ENCODE measurements at places on chromosomes 12 and 14.

GRCh38 chr12:131017477-131017991, 63.8 kb downstream of the ADGRD1 start:
- DNase-seq, result no peak

DNA sequence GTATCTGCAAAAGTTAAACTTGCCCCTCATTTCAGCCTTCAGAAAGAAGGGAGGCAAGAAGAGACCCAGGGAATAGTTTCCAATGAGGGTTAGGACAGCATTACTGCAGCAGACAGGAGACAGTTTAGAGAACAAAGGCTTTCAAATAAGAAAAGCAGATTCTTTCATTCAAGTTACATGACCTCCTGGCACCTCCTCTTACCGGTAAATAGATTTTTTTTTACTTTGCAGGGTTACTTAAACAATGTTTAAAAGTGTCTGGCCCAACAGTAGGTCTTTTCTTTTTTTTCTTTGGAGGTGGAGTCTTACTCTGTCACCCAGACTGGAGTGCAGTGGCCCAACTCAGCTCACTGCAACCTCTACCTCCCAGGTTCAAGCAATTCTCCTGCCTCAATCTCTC, 47.1 kb downstream of the SINHCAF start:
- DNase-seq, result no peak

- DNase-seq, result no peak
These were observed 125.0 kb upstream of the DHRS4 start for GRCh38 chr14:23828616-23829015.

DNA sequence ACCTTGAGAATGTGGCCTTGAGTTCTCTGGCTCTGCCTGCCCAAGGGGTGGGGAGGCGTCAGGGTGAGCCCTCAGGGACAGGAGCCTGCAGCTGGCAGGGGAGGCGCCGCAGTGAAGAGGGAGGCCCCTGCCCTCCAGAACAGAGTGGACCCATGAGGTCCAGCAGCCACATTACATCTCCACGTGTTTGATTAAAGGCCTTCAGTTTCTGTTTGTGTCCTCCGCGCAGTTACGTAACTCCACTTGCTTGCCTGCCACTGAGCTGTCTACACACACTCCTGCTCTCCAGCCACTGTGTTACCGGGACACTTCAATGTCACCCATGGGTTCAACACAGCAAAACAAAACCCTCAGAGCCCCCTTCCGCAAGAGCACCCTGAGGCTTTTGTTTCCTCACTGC, 70.4 kb downstream of the CHGA start:
- no peak for DNase-seq

GRCh38 chr12:112308652-112309051, 73.6 kb downstream of the HECTD4 start:
- DNase-seq, result no peak

DNA sequence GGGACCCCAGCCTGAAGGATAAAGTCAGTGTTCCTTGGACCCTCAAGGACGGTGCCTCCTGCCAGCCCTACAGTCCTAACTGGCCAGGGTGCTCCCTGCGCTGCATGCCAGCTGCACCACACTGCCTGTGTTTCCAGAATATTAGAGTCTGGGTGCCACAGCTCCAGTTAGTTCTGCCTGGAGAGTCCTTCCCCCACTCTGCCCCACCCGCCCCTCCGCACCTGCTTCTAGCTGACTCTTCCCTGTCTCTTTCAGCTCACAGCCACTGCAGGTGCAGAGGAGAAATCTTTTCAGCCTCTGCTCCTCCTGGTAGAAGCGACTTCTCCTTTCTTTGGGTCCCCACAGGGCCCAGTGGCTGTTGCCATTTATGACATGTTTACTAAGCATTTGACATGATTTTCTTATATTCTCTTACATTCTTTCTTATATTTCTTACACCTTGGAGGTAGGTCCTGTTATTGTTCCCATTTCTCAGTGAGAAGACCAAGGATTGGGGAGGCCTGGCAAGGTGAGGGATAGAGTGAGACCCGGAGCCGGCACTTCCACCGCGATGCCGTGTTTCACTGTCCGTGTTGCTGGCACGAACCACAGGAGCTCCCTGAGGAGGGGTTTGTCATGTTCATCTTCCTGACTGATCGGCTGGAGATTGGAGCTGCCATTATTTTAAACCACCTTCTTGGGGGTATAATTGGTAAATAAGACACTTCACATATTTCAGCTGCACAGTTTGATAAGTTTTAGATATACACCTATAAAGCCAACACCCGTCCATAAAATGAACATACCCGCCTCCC, 29.4 kb downstream of the SYNE3 start:
- no peak for DNase-seq

DNA sequence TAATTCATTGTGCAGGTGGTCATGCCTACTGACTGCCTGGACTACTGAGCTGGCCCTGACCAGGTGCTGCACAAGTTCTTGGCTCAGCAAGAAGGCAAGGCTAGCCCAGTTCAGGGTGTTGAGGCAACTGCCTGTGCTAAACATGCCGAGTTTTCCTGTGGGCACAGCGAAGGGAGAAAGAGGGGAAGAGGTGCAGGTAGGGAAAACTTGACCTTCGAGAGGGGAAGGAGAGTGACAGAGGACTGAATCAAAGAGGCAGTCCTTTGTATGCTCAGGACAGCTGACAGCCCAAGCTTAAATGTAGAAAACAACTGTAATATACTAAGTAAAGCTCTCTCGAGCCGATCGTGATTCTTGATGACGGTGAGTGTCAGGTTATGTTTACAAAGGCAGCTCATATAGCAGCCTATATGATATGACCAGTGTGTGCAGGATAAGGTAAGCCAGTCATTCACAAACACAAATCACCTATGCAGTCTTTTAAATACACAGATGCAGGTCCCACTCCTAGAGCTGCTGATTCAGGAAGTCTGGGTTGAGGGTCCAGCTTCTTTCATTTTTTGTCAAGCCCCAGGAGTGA, 2.6 kb downstream of the IRAK3 start:
- no peak for DNase-seq

DNA sequence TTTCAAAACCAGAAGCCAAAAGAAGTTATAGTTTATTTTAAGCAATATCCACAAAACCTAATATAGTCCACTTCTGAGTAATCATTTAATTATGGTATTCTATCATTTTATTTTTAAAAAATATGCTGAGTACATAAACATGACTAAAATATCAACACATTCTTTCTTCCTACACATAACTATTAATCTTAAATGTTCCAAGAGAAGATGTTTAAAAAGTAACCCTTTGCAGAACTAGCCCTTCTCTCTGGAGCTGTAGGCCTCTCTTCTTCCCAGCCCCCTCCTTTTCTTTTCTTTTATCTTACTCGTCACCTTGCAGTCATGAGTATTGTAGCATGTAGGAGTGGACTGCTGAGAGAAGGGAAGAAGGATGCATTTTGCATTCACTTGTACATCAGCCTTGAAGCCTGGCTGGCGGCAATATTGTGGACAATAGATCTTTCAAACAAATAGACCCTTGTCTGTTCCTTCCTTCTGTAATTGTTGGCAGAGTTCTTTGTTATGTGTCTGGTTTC, 941.9 kb downstream of the NRXN3 start:
- no peak for DNase-seq

GRCh38 chr14:91284791-91285548, 40.5 kb upstream of the GPR68 start:
- no peak for DNase-seq

- DNase-seq, result no peak
These were observed 23.2 kb upstream of the PSMA6 start for GRCh38 chr14:35268946-35269345.

DNA sequence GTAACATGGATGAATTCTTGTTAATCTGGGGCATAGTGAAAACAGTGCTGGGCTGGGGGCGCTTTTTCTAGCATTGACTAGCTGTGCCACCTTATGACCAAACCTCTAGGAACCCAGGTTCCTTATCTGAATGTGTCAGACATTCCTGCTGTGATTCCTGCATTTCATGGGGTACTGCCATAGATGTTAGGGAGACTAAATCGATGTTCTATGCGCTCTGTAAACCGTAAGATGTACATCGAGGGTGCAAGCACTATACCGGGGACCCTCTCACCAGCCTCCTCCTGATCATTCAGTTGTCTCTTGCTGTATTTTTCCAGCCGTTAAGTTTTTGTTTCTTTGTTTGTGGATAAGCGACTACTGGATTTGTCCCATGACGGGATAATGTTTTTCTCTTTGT, 170.9 kb upstream of the PARP11 start:
- DNase-seq, result no peak

DNA sequence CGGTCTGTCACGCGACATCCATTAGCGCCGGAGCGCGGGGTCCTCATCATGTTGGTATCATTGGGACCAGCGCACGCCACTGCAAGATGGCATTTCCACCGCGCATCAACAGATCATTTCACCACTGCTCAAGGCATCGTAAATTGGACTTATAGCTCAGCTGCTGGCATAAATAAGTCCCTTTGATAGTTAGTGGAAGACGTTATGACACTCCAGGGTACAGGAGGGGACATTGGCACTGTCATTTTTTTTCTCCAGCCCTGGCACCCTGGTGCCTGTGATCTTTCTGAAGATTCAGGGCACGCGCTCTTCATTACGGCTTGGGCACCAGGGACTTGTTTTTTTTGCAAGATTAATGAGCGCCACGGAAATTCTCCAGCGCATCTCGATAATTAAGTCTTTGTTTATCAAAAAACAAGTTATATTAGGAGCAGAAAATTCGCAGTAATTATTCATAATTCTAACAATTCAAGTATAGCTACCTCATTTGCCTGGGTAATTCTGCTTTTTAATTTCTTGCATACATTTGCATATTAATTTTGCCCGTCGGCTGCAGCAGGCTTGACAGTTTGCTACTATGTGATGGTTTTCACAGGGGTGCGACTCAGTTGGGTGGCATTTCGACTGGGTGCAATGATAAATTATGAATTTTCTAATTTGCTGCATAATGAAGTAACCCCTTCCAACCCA, 167.7 kb downstream of the VRK1 start:
- DNase-seq, result no peak

DNA sequence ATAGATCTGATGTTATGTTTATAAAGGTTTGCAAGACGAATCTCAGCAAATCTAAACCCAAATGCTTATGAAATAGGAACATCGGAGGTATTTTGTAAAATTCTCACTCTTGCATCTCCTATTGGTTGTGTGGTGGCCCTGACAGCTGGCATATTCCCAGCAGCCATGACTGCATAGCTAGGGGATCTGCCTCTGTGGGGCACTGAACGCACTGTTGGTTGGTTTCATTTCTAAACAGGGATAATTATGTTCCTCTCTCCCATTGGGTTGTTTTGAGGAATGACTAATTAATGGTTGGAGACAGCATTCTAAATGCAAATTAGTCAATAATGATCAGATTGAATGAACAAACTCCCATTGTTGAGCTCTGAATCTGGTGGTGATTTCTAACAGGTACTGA, 2.7 kb upstream of the BEST3 start:
- DNase-seq, result no peak

DNA sequence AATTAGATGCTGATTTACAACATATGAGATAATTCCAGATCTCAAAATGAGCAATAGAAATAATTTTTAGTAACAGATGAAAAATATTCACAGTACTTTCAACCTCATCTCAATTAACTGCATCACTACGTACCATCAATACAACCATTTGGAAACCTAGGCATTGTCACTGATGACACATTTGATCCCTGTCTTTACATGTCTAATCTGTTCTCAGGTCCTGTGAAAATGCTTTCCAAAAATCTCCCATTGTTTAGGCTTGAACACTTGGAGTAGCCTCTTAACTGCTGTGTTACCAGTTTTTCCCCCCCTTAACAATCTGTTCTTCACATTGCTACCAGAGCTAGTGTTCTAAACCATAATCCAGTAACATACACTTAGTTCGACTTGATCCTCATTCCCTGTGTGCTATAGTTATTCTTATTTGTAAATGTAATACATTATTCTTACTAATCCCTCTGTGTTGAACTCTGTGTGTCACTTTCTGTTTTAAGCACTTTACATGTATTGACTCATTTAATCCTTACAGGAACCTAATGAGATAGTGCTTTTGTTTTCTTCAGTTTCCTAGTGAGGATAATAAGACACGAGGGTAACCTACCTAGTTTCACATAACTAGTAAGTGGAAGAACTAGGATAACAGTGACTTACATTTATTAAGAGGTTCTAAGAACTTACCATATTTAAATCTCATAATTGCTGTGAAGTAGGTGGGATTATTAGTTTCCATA, 41.7 kb downstream of the LARP4 start:
- no peak for DNase-seq

- DNase-seq, result no peak
These were observed 60.4 kb downstream of the B4GALNT3 start for GRCh38 chr12:520119-520518.

DNA sequence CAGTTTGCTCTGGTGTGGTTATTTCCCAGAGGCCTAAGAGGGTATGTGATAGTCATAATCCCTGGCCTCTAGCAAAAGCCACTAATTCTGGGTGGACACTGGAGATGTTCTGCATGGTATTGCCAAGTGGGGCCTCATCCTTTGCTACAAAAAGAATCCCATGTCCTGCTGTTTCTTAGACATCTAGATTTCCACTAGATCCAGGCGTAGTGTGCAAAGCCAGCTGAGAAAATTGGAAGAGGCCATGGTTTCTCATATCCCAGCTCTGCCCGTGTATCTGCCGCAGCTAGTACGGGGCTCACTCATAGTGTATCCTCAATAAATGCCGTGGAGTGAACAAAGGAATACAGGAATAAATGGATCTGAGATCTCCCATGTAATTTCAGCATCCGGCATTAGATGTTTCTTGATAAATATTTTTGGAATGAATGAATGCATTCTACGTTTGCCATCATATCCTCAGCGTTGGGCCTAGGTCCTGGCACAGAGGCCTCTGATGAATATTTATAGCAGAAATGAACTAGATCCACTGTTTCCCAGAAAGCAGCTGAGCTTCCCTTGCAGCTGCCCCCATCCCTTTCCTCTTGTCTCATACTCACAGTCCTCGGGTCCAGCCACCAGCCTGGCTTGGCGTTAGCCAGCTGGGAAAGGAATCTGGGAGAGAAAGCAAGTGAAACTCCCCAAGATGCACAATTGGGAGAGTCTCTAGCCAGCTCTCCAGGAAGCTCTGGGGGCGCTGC, 76.3 kb upstream of the NOS1 start:
- DNase-seq, result no peak

DNA sequence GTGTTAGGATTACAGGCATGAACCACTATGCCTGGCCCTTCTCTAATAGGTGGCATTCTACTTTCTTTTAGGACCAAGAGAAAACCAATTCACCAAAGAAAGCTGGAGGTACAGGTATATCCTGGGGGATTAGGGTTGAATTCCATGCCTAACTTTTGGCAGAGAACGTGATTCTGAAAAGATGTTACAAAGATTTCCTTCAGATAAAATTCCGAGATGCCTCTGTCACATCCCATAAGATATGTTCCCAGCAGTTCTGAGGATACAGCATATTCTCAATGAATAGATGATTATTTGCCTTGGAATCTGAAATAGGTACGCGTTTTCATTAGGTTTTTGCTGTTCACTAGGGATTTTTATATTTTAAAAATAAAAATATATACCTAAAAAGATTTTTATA, 111.9 kb upstream of the KRAS start:
- DNase-seq, result no peak

DNA sequence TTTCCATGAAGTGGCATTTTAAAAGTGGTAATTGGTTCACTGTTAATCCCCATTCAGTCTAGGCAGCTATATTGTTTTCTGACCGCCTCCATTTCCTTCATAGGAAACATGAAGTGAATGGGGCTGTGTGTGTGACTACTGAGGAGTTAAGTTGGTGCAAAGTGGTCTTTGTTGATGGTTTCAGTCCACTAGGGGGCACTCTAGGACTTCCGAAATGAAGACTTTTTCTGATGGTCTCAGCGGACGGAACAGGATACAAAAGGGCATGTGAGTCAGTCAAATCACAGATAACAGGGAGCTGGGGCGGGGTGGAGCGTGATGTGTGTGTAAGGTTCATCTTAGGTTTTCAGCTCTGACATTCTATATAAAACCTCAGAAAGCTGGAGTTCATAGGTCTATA, 240.1 kb upstream of the OR4E1 start:
- DNase-seq, result peak; percentile 70
